Activated CD4-positive, alpha-beta T cell treated with anti-CD3 and anti-CD28 coated beads, Interleukin-2, amount 50 U/mL, for 24 hours (primary cell): ENCODE measurements at places on chromosomes 3 and 15.

- no peak for DNase-seq
Observed at GRCh38 chr3:66803721-66804695, 194.1 kb upstream of the KBTBD8 start.

DNA sequence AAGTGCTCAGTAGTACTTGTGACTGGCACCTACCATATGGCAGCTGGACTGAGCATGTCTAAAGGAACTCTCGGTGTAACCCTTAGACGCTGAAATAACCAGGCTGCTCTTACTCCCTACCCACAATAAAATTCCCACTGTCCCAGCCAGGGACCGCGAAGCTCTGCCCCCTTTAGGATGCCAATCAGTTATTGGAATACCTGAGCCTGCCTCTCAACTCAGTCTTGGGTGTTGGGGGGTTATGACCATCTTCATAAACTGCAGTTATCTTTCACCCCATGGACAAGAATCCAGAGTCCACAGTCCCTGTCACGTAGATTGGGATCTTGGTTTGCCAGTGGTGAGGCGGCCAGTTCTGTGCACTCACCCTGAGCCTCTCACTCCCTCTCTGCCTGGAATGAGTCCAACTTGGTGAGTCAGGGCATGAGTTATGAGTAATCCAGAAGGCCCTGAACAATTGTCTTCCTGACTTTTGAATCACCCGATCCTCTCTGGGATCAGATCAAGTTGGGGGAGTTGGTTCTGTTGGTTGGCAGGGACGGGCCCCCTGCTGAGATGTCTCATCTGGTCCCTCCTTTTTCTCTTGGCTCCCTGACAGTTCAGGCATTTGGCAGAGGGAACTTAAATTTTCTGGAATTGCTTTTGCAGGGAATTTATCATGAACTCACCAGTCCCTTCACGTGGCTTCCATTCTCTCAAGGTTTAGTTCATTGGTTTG is 120.1 kb upstream of the UBE2E1 start:
- no peak for DNase-seq

DNA sequence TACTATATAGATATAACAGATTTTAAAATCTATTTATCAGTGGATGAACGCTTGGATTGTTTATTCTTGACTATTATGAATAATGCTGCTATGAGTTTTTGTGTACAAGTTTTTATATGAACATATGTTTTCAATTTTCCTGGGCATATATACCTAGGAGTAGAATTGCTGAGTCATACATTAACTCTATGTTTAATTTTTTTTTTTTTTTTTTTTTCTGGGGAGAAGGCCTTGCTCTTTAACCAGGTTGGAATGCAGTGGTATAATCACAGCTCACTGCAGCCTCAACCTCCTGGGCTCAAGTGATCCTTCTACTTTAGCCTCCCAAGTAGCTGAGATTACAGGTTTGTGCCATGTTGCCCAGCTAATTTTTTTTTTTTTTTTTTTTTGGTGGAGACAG is 9.1 kb downstream of the CIDEC start:
- DNase-seq = no peak

DNA sequence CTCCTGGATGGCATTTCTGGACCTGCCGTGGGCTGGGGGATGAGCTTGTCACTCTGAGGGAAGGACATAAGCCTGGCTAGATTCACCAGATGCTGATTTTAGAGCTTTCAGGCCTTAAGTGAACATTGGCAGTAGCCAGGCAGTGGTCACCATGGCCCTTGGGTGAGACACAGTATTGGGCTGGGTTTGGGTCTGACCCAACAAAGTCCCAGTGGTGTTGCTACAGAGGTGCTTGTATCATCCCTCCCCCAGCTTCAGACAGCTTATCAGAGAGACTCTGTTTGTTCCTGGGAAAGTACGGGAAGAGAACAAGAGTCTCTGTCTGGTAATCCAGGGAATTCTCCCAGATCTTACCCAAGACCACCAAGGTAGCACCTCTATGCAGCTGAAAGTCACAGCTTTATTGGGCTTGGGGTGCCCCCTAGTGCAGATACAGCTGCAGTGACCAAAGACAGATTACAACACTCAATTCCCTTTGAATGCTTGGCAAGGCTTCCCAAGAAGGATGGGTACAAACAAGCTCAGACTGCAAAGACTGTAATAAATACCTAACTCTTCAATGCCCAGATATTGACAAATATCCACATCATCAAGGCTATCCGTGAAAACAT is 9.8 kb upstream of the RUVBL1 start:
- DNase-seq = no peak

- DNase-seq = no peak
Observed at GRCh38 chr15:98943051-98943508, 64.5 kb downstream of the PGPEP1L start.

- DNase-seq = no peak
Observed at GRCh38 chr3:153373606-153374005, 211.6 kb downstream of the RAP2B start.

DNA sequence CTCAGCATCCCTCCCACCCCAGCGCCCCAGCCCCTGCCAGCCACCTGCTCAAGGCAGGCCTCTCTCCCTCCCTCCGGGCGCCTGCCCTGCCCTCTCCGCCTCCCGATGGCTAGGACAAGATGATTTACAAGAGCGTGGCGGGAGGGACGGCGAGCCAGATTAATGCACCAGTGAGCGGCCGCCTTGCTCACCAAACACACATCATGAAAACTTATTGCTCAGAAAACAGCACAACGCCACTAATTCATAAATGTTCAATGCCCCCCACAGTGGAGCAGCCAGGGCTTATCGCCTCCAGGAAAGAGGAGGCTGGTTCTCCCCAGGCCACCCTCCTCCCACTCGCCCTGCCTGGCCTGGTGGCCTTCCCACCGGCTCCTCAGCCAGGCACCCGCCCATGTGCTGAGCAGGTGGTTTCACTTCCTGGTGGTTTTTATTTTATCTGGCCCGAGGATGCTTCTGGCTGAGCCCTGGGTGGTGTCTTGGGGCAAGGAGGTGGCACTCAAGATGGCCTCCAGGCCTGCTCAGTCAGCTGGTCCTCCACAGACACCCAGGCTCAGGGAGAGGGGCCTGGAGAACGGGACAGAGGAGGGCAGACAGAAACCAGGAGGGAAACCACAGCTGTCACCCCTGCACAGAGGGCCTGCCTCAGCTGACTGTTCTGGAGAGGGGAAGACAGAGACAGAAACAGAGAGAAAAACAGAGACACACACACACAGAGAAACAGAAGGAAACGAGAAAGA is 284.9 kb downstream of the UACA start:
- no peak for DNase-seq

GRCh38 chr3:2392981-2393380 is 294.3 kb downstream of the CNTN4 start:
- DNase-seq = no peak

GRCh38 chr15:78432664-78433063 is 5.4 kb upstream of the IREB2 start:
- DNase-seq = no peak

GRCh38 chr3:182226995-182227394 is 515.3 kb downstream of the SOX2 start:
- no peak for DNase-seq

DNA sequence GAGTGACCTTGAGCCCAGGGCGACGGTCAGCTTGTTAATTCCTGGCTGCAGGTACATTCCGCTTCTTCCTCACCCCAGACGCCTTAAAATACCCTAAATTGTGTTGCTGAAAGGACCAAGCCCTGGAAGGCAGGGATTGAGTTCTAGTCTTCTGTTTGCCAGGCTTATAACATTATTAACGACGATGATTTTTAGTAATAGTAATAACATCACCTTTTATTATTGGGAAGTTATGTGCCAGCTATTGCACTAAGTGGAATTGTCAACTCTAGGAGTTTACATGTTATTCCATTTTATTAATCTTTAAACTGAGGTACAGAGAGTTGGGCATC is 409 bp downstream of the OXNAD1 start:
- no peak for DNase-seq

DNA sequence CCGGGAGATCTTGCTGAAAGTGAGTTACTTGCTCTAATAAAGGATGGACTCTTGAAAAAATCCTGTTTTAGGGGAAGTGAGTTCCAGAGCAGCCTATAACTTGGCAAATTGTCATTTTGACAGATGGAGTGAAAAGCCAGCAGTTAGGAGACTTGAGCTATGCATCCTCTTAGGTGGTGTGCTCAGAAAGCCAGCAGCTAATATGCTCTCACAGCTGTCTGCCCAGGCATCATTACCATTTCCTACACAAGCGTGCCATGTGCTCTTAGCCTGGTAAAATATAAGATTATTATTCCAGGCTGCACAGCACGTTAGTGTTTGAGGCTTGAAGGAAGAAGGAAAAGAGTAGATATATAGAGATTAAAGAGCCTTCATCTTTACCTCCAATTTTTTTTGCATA is 151.0 kb downstream of the CHL1 start:
- DNase-seq = no peak

DNA sequence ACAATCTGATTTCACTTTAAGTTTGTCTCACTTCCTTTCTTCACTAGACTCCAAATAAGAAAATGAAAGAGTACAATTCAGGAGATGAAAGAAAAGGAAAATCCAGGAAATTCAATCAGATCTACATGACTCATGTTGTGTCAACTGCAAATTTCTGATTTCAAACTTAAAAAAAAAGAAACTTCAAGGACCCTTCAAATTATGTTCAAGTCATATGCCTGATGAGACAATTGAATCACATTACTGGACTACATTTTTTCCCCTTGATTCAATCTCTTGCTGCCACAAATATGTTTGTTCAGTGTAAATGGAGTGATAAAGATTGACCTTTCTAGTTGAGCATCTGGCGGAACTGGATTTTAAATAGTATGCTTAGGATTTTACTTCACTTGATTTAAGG is 37.4 kb downstream of the FRMD5 start:
- DNase-seq = no peak

- DNase-seq = no peak
Observed at GRCh38 chr15:98844261-98844660, 163.3 kb downstream of the PGPEP1L start.

- no peak for DNase-seq
Observed at GRCh38 chr3:145639875-145640274, 521.1 kb downstream of the PLOD2 start.

GRCh38 chr3:187875863-187876262 is 130.6 kb upstream of the BCL6 start:
- no peak for DNase-seq

DNA sequence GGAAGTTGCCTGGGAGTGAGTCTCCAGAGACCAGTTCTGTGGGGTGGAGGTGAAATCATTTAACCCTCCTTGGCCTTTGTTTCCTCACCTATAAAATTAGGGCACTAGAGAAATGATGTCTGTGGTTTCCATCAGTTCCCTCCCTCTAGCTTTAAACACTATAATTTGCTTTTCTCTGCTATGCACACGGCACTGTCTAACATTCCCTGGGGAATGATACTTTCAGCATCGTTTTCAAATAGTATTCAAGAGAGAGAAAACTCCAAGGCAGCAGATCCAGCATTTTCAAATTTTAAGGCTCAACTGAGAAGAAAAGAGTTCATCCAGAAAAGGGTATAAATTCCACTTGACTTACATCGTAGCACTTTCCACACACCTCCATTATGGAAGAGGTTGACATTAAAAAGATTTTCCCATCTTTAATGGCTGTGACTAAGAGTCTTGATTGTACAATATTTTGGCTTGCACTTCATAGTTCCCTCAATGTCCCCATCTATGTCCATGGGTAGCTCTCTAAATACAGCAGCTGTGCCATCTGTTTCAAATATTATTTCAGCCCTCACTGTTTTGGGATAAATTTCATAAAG is 137.7 kb upstream of the ZPLD1 start:
- no peak for DNase-seq

- DNase-seq = no peak
Observed at GRCh38 chr15:79798311-79798710, 98.5 kb downstream of the MTHFS start.

DNA sequence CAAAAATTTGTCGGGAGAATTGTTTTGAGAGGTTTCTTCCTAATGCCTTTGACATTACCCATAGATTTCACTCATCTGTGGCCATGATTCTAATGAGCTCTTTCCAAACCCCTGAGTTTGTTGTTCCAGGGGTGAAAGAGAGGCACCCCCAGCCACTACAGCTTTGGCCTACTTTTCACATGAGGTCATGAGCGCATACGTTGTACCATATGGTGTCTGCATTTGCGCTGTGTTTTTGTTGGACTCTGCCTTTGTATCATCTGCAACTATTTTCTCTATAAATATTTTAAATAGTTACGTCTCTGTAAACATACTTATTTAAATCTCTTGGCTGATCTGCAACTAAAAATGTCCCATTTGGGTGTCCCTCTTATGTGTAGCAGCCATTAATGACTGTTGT is 107.9 kb downstream of the LRTM1 start:
- DNase-seq = no peak

DNA sequence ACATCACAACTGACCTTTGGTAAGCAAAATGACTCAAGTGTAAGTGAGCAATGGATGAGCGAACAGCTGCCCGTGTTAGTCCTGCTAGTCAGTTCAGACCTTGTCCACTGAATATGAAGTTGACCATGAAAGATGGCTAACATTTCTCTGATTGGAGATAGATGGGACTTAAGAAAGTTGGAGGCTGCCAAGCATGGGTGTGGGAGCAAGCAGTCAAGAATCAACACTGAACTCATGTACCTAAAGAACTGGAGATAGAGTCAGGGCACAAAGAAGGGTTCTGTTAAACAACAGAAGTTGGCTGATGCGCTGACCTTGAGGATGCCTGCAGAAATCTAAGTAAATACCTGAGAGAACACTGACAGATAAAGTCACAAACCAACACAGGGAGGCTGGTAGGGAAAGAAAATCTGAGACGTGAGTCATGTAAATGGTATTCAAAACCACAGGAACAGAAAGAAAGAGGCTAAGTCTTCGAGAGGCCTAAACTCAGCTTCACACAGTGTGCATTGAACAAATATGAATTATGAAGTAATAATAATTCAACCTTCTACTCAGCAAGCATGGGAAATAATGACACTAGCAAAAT is 30.7 kb upstream of the ANPEP start:
- DNase-seq = no peak

DNA sequence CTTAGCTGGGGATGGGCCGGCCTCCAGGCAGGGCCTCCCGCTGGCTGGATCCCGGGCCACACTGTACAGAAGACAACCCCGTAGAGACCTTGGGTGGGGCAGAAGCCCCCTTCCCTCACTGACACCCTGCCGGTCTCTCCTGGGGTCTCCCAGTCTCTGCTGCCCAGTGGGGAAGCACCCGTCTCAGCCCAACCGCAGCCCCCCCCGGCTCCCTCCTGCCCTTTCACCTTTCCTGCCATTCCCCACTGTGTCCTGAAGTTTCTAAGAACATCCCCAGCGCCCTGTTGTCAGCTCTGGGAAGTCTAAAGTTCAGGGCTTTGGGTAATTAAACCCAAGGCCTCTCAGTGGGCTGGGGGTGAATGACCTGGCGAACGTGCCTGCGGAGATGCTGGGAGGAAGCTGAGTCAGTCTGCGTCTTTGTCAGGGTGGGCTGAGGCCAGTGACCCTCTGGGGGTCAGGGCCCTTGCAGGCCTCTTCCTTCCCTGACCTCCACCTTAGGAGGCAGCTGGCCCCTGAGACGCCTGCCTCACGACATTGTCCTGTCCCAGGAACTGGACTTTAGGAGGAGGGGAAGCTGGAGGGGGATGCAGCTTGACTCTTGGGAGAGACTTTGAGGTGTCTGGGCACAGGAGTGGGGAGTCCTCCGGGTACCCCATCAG is 1.4 kb upstream of the SLC51A start:
- no peak for DNase-seq

- DNase-seq = no peak
Observed at GRCh38 chr3:151638555-151639417, 94.9 kb upstream of the AADACL2 start.

- DNase-seq = peak; percentile 71
Observed at GRCh38 chr3:187025254-187025655, 94.9 kb downstream of the ST6GAL1 start.
